ENCODE measurements at places on chromosomes 6 and 20. TPM values are rescaled to one million over a fixed set of nuclear protein-coding genes. Genes with fewer than 3 reads are reported as not detected.

Gene SNPH
- total RNA-seq = 1.2 TPM

Gene FOXS1
- total RNA-seq = 1.4 TPM

Gene SLC13A3
- 1.8 TPM for total RNA-seq

Gene OR2B6
- total RNA-seq = not detected

Gene LGSN
- not detected for total RNA-seq

Gene FAM209B
- total RNA-seq = not detected

Gene BPI
- 7.9 TPM for total RNA-seq

Gene PLAGL2
- 6.4 TPM for total RNA-seq

Gene NNAT
- 22.0 TPM for total RNA-seq
